Stimulated activated naive B cell treated with anti-CD40 and anti-IgM and Interleukin-4, amounts not matched to agents 10 μg/mL and 1 μg/mL and 100 μg/mL, for 72 hours (primary cell): ENCODE measurements at places on chromosomes 2 and 18.
A peak's percentile ranks its signal among the peaks of the same experiment; 100 is the strongest.

GRCh38 chr2:131031431-131031841 is 61.8 kb downstream of the FAM168B start:
- no peak overlapping the region for H3K4me3 ChIP-seq
- peaks cover 30% of the 10 kb centered on the region for H3K27me3 ChIP-seq
- H3K4me1 ChIP-seq, result no peaks in the 10 kb centered on the region
- no peak overlapping the region for H3K27ac ChIP-seq

DNA sequence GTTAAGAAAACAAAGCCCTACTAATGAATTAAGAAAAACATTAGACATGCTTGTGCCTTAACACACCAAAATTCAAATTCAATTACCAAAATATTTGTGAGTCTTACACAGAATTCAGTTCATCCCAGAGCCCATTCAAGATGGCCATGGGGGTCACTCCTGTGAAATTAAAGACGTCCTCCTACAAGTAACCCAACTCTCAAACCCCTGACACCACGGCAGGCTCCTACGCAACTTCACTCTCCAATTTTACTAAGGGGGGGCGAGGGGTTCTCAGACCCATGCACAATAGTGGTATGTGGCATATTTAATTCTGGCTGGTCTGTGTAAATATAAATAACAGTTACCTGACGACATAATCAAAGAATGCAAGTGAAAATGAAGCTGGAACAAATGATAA is 5.0 kb downstream of the ZNF516 start:
- no peak overlapping the region for H3K27ac ChIP-seq
- no peaks in the 10 kb centered on the region for H3K27me3 ChIP-seq
- H3K4me3 ChIP-seq, result peak overlapping the region; percentile 92
- no peak for DNase-seq

DNA sequence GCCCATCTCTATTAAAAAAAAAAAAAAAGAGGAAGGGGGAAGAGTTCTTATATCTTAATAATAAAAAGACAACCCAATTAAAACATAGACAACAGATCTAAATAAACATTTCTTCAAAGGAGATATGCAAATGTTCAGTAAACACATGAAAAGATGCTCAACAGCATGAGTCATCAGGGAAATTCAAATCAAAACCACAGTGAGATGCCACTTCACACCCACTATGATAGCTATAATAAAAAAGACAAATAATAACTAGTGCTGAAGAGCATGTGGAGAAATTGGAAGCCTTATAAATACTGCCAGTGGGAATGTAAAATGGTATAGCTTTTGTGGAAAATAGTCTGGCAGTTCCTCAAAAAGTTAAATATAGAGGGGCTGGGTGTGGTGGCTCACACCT is 61.5 kb upstream of the CYP20A1 start:
- H3K4me3 ChIP-seq, result no peak overlapping the region
- H3K27ac ChIP-seq, result no peak overlapping the region
- H3K4me1 ChIP-seq, result no peaks in the 10 kb centered on the region
- H3K27me3 ChIP-seq, result no peaks in the 10 kb centered on the region

- DNase-seq, result no peak
- H3K27ac ChIP-seq, result no peak overlapping the region
- H3K36me3 ChIP-seq, result no peaks in the 10 kb centered on the region
- peak overlapping the region; percentile 63 for H3K4me3 ChIP-seq
- no peaks in the 10 kb centered on the region for H3K27me3 ChIP-seq
- H3K4me1 ChIP-seq, result peaks cover 6% of the 10 kb centered on the region
Measured at GRCh38 chr2:107712857-107713256, 113.8 kb upstream of the RGPD4 start.

DNA sequence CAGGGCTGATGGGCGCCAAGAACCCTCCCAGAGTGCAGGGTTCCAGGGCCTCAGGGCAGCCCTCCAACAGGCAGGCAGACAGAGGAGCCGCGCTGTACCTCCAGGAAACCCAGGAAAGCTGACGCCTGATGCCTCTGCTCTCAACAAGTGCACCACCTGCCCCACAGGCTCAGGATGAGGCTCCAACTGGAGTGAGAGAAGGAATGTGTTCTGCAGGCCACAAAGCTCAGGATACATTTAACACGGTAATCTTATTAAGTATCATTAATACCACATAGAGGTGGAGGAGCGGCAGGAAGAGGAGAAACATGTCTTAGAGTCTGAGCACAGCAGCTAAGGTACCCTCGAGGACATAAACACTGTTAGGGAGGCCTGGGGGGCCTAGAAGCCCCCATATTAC is 155.9 kb upstream of the CAPN13 start:
- H3K4me3 ChIP-seq, result no peak overlapping the region
- H3K4me1 ChIP-seq, result peaks cover 7% of the 10 kb centered on the region
- H3K27ac ChIP-seq, result no peak overlapping the region
- H3K27me3 ChIP-seq, result no peaks in the 10 kb centered on the region
- no peaks in the 10 kb centered on the region for H3K36me3 ChIP-seq
- no peak for DNase-seq

DNA sequence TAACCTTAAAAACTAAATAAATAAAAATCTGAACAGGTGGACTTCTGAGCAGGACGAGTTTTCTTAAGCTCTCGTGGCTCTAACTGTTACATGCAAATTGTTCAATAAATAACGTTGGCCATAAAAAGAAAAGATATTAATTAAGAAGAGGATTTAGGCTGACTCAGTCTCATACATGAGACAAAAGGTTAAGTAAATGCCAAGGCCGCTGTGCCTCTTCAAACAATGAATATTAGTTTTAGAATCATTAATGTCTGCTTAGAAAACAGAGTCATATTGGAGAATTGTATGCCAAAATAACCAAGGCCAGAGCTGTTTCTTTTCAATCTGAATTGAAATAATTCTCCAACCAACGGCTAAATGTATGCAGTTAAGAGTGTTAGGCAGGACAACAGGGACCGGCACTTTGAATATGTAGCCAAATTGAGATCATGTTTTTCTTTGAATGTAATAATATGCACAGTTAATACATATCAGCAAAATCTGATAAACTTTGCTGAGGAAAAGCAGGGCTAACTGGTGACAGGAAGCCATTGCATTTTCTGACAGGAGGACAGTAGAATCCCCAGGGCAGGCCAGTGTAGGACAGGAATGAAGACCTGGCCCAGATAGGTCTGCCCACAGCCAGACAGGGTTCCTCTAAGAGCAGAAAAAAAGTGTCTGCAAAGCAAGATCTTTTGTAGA is 1041.4 kb upstream of the FANCL start:
- peaks cover 6% of the 10 kb centered on the region for H3K4me1 ChIP-seq
- no peak overlapping the region for H3K27ac ChIP-seq
- H3K36me3 ChIP-seq, result no peaks in the 10 kb centered on the region
- H3K4me3 ChIP-seq, result no peak overlapping the region
- no peaks in the 10 kb centered on the region for H3K27me3 ChIP-seq
- no peak for DNase-seq

GRCh38 chr2:213104092-213104902 is 47.1 kb downstream of the IKZF2 start:
- H3K4me1 ChIP-seq, result peaks cover 45% of the 10 kb centered on the region
- DNase-seq, result no peak

- no peaks in the 10 kb centered on the region for H3K4me1 ChIP-seq
- no peaks in the 10 kb centered on the region for H3K36me3 ChIP-seq
- H3K27ac ChIP-seq, result no peak overlapping the region
- peaks cover 51% of the 10 kb centered on the region for H3K27me3 ChIP-seq
- no peak for DNase-seq
Measured at GRCh38 chr18:50163505-50163904, 31.4 kb downstream of the MYO5B start.

GRCh38 chr2:70709275-70710037 is 58.5 kb downstream of the ADD2 start:
- H3K27ac ChIP-seq, result no peak overlapping the region
- peak overlapping the region; percentile 9 for H3K4me3 ChIP-seq
- peaks cover 10% of the 10 kb centered on the region for H3K4me1 ChIP-seq
- no peaks in the 10 kb centered on the region for H3K27me3 ChIP-seq
- no peak for DNase-seq

GRCh38 chr2:20080839-20081415 is 29.5 kb upstream of the LAPTM4A start:
- no peak overlapping the region for H3K27ac ChIP-seq
- no peak overlapping the region for H3K4me3 ChIP-seq
- no peak for DNase-seq
- peaks cover 13% of the 10 kb centered on the region for H3K27me3 ChIP-seq
- no peaks in the 10 kb centered on the region for H3K36me3 ChIP-seq
- no peaks in the 10 kb centered on the region for H3K4me1 ChIP-seq

- H3K4me3 ChIP-seq, result no peak overlapping the region
- no peak overlapping the region for H3K27ac ChIP-seq
- no peaks in the 10 kb centered on the region for H3K4me1 ChIP-seq
- DNase-seq, result no peak
Measured at GRCh38 chr2:76679025-76679396, 843.2 kb downstream of the LRRTM4 start.

DNA sequence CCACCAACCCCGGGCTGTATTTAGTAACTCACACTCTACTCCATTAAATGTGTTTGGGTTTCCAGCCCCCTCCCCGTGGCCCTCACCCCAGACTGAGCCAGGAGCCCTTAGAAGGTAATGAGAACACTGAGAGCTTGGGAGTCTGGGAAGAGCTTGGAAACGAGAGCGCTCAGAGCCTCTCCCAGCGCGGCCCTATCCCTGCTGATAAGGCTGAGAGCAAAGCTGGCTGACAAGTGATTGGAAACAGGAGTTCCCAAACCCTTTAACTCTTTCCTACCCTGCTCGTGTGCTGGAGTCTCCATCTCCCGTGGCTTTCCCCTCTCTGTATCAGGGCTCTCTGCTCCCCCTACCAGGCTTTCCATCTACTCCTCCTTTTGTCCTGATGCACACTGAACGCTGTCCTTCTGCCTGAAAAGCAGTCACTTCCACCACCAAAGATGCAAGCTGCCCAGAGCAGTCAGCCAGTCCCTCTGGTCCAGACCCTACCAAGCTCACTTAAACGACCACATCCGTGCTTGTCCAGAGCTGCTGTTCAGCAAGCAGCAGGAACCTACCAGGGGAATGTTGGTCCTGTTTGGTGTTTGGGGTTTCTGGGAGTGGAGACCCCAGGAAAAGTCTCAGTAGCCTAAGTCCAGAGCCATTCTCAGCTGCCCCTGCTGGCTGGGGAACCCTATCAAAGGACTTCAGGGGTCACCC is 100.0 kb upstream of the PKDCC start:
- H3K27me3 ChIP-seq, result peaks cover 29% of the 10 kb centered on the region
- H3K36me3 ChIP-seq, result no peaks in the 10 kb centered on the region
- no peak overlapping the region for H3K4me3 ChIP-seq

DNA sequence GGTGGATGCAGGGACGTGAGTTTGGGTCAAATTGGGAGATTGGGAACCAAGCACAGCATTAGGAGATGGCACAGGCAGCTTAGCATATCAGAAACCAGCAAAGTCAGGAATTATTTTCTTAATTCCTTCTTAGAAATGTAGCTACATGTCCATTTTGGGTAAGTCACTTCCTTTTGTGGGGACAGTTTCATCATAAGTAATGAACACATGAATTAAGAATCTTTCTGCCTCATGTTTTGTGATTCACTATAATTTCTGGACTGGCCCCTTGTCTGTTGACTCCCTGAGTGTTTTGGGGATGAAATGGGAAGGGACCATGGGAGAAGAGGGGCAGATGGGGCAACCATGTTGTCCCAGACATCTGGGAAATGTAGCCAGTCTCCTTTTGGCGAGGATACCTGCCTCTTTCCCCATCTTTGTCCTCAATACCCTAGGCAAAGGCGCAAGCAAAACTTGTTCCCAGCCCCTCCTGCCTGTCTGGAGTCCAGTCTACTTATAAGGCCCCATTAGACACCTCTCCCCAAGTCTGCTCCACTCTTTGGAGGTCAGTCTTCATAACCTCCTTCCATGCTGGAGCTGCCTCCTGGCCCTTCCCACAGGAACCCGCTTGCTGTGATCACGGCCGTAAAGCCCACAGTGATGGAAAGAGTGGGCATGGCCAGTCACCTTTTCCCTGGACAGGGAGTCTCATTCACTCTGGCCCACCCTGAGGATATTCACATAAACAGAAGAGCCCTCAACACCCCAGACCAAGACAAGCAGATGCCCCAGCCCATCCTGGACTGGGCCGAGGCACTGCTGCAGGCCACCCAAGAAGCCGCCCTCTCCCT is 25.7 kb downstream of the MTHFD2 start:
- no peak overlapping the region for H3K27ac ChIP-seq
- no peak for DNase-seq
- no peak overlapping the region for H3K4me3 ChIP-seq
- H3K36me3 ChIP-seq, result peaks cover 30% of the 10 kb centered on the region
- H3K4me1 ChIP-seq, result peaks cover 8% of the 10 kb centered on the region
- no peaks in the 10 kb centered on the region for H3K27me3 ChIP-seq

- no peak overlapping the region for H3K4me3 ChIP-seq
- no peaks in the 10 kb centered on the region for H3K36me3 ChIP-seq
- peaks cover 7% of the 10 kb centered on the region for H3K4me1 ChIP-seq
- DNase-seq, result no peak
Measured at GRCh38 chr2:31300309-31300708, 66.4 kb downstream of the EHD3 start.

DNA sequence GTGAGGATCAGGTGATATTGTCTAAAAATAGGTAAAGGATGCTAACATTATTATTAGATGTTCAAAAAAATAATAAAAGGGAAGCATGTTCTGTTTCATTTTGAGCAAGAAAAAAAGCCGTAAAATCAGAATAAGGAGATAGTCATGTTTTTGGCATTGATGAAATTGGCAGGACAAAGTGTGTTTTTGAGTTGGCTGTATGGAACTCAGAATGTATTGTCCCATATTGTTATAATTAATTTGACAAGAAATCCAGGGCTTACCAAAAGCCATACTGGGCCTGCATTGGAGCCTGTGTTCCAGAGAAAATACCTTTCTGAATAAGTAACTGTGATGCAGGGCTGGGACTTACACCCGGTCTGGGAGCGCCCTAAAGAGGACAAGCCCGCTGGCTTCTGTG is 232.0 kb downstream of the AGAP1 start:
- DNase-seq, result no peak
- H3K4me3 ChIP-seq, result no peak overlapping the region
- no peaks in the 10 kb centered on the region for H3K36me3 ChIP-seq
- H3K4me1 ChIP-seq, result no peaks in the 10 kb centered on the region
- H3K27ac ChIP-seq, result no peak overlapping the region

DNA sequence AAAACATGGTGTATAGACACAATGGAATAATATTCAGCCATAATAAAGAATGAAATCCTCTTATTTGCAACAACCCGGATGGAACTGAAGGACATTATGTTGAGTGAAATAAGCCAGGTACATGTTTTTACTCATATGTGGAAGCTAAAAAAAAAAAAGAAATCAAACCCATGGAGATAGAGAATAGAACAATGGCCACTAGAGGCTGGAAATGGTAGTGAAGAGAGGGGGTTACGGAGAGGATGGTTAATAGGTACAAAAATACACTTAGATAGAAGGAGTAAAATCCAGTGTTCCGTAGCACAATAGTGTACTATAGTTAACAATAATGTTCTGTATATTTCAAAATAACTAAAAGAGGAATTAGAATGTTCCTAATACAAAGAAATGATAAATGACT is 12.8 kb upstream of the KIAA2012 start:
- no peak overlapping the region for H3K4me3 ChIP-seq
- H3K4me1 ChIP-seq, result no peaks in the 10 kb centered on the region
- DNase-seq, result no peak
- H3K27me3 ChIP-seq, result peaks cover 37% of the 10 kb centered on the region
- H3K36me3 ChIP-seq, result no peaks in the 10 kb centered on the region

GRCh38 chr18:58223717-58224424 is 179.8 kb downstream of the NEDD4L start:
- H3K27ac ChIP-seq, result peak overlapping the region; percentile 69
- H3K36me3 ChIP-seq, result no peaks in the 10 kb centered on the region
- H3K27me3 ChIP-seq, result no peaks in the 10 kb centered on the region

- no peaks in the 10 kb centered on the region for H3K27me3 ChIP-seq
- H3K4me1 ChIP-seq, result no peaks in the 10 kb centered on the region
- no peak for DNase-seq
Measured at GRCh38 chr2:20622731-20623130, 28.2 kb downstream of the HS1BP3 start.

GRCh38 chr2:21011453-21011852 is 32.4 kb downstream of the APOB start:
- no peaks in the 10 kb centered on the region for H3K4me1 ChIP-seq
- no peak for DNase-seq
- H3K27me3 ChIP-seq, result peaks cover 8% of the 10 kb centered on the region
